ENCODE measurements at places on chromosomes 1 and 21.

DNA sequence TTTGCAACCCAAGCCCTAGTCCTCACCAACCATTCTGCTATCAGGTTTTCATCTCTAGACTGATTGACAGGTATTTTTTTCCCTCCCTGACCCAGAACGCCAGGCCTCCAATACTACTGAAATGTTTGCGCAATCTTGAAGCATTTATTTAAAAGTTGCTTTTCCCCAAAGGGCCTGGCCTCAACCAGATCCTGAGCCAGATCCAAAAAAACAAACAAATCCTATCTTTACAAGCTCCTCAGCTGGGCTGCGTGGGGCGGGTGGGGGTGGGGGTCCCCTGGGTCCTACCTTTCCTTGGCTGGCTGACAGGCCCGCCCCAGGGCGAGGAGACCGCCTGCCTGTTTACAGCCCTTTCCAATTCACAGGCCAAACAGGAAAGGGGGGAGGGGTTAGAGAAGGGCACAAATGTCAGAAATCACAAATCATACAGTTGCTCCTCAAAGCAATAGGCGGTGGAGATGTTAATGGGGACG, 98.8 kb downstream of the FOXD2 start:
- H3K27me3 ChIP-seq: peaks cover 68% of the 10 kb centered on the region
- peaks cover 2% of the 10 kb centered on the region for H3K36me3 ChIP-seq
- H3K4me3 ChIP-seq: no peak overlapping the region
- no peak for DNase-seq
- H3K4me1 ChIP-seq: peaks cover 11% of the 10 kb centered on the region

- no peak overlapping the region for H3K27ac ChIP-seq
- no peak overlapping the region for H3K4me3 ChIP-seq
- DNase-seq: no peak
These were observed 454.0 kb downstream of the PLPP3 start for GRCh38 chr1:56125316-56125715.

- H3K4me1 ChIP-seq: no peaks in the 10 kb centered on the region
These were observed 206.1 kb downstream of the TM2D1 start for GRCh38 chr1:61518670-61519400.

- no peak for DNase-seq
- no peak overlapping the region for H3K4me3 ChIP-seq
- no peak overlapping the region for H3K27ac ChIP-seq
- H3K36me3 ChIP-seq: peaks cover 3% of the 10 kb centered on the region
- H3K4me1 ChIP-seq: no peaks in the 10 kb centered on the region
These were observed 172.2 kb downstream of the SDCCAG8 start for GRCh38 chr1:243428084-243428483.

GRCh38 chr1:42372796-42373195, 7.8 kb upstream of the RIMKLA start:
- no peaks in the 10 kb centered on the region for H3K4me1 ChIP-seq
- no peaks in the 10 kb centered on the region for H3K36me3 ChIP-seq
- peaks cover 67% of the 10 kb centered on the region for H3K27me3 ChIP-seq
- no peak overlapping the region for H3K27ac ChIP-seq
- DNase-seq: no peak

DNA sequence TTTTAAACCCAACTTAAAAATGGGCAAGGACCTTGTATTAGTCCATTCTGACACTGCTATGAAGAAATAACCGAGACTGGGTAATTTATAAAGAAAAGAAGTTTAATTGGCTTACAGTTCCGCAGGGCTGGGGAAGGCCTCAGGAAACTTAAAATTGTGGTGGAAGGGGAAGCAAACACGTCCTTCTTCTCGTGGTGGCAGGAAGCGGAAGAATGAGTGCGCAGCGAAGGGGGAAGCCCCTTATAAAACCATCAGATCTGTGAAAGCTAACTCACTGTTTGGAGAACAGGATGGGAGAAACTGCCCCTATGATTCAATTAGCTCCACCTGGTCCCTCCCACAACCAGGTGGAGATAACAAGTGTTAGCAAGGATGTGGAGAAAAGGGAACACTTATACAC, 237.7 kb downstream of the SEC16B start:
- no peaks in the 10 kb centered on the region for H3K36me3 ChIP-seq
- no peaks in the 10 kb centered on the region for H3K4me1 ChIP-seq
- no peaks in the 10 kb centered on the region for H3K27me3 ChIP-seq
- no peak overlapping the region for H3K27ac ChIP-seq
- DNase-seq: no peak
- H3K4me3 ChIP-seq: no peak overlapping the region

GRCh38 chr1:154819628-154820590, 50.2 kb downstream of the KCNN3 start:
- DNase-seq: no peak
- peaks cover 11% of the 10 kb centered on the region for H3K27me3 ChIP-seq
- no peak overlapping the region for H3K27ac ChIP-seq

DNA sequence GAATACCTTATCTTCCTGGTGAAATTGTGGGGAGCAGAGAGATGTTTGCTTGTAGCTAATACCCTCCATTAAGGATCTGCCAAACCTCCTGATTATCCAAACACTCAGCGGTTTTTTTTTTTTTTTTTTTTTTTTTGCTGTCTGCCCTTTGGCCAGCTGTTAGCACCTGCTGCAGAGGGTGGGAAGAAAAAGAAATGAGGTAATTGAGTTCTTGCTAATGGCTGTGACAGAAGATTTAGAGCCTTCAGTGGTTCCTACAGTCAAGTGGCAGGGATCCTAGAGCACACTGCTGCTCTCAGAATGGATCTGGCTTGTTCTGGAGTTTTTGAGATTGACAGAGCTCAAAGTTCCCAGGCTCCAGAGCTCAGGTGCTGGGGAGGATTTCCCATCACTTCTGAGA, 342.5 kb downstream of the DISC1 start:
- no peak for DNase-seq
- H3K4me3 ChIP-seq: no peak overlapping the region
- H3K27ac ChIP-seq: no peak overlapping the region
- peaks cover 1% of the 10 kb centered on the region for H3K36me3 ChIP-seq

GRCh38 chr21:37940691-37941090, 24.4 kb upstream of the KCNJ6 start:
- peaks cover 11% of the 10 kb centered on the region for H3K27me3 ChIP-seq
- no peak overlapping the region for H3K4me3 ChIP-seq
- no peaks in the 10 kb centered on the region for H3K4me1 ChIP-seq
- no peak for DNase-seq

DNA sequence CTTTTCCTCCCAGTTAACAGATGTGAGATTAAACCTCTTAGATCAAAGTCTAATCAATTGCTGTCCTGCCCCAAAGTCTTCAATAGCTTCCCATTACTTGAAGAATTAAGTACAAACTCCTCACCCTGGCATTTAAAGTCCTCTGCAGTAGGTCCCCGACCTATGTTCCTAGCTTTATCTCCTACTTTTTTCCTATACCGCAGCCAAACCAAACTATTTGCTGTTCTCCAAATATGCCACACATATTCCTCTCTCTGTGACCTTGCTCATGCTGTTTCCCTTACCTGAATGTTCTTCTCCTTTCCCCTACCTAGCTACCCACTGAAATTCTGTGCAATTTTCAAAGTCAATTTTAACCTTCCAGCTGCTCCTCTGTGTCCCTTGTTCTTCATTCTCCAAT, 14.0 kb upstream of the PPP2R5A start:
- no peaks in the 10 kb centered on the region for H3K4me1 ChIP-seq
- no peaks in the 10 kb centered on the region for H3K36me3 ChIP-seq
- H3K27me3 ChIP-seq: no peaks in the 10 kb centered on the region
- H3K4me3 ChIP-seq: no peak overlapping the region
- H3K27ac ChIP-seq: no peak overlapping the region

DNA sequence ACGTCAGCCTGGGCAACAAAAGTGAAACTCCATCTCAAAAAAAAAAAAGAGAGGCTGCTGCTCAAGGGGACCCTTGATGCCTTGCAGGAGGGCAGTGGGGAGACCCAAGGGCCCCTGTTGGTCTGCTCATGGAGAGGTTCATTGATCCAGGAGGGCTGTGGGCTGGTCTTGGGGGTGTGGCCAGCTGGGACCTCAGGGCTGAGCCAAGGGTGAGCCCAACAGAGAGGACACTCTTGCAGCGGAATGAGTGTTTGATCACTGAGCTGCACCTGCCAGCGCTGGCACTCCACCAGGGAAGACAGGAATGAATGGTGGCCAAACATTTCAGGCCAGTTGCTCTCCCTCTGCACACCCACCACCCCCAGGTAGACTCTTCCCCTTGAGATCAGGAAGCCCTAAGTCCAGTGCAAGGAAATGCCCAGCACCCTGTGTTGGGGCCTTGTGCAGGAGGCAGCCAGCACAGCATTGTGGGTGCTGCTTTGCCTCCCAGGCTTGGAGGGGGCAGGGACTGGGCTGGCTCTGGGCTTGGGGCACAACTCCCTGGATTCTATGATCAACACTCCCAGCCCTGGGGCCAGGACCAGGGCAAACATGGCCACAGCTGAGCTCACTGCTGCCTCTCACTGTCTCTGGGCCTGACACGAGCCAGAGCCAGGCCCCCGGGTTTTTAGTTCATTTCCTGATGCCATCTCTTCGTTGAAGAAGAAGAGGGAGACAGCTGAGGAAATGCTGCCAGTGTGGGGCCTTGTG, 50.7 kb downstream of the IRF2BP2 start:
- H3K27me3 ChIP-seq: no peaks in the 10 kb centered on the region
- no peak overlapping the region for H3K4me3 ChIP-seq
- no peaks in the 10 kb centered on the region for H3K36me3 ChIP-seq
- DNase-seq: no peak
- no peak overlapping the region for H3K27ac ChIP-seq

DNA sequence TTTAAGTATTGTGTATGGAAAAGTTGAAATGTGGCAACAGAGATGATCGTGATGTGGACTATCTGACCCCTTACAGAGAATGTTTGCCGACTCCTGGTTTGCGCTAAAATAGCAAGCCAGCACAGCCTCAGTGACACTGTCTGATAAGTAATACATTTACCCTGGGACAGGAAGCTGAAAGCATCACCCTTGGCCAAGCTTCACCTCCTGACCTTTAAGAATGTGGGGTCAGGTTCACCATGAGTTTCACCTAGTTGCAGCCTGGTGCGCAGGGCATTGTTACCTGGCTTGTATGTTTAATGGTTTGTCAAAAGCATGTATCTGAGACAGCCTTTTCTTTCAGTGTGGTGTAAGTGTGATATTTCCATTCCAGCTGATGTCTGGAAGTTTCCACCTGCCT, 29.2 kb downstream of the TRAF5 start:
- DNase-seq: no peak
- H3K4me3 ChIP-seq: no peak overlapping the region
- H3K27ac ChIP-seq: no peak overlapping the region
- peaks cover 50% of the 10 kb centered on the region for H3K4me1 ChIP-seq
- H3K36me3 ChIP-seq: peaks cover 39% of the 10 kb centered on the region

- peaks cover 4% of the 10 kb centered on the region for H3K36me3 ChIP-seq
- H3K4me1 ChIP-seq: no peaks in the 10 kb centered on the region
- no peak overlapping the region for H3K27ac ChIP-seq
- H3K4me3 ChIP-seq: no peak overlapping the region
- no peak for DNase-seq
These were observed 2.5 kb downstream of the PBX1 start for GRCh38 chr1:164561472-164561871.

DNA sequence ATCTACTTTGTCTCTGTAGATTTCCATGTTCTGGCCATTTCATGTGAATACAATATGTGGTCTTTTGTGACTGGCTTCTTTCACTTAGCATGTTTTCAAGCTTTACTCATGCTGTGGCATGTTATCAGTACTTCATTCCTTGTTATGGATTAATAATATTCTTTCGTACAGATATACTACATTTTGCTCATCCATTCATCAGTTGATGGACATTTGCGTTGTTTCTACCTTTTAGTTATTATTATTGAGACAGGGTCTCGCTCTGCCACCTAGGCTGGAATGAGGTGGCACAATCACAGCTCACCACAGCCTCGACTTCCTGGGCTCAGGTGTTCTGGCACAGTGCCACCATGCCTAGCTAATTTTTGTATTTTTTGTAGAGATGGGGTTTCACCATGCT, 21.4 kb downstream of the SFPQ start:
- H3K27ac ChIP-seq: no peak overlapping the region
- no peaks in the 10 kb centered on the region for H3K4me1 ChIP-seq
- no peak overlapping the region for H3K4me3 ChIP-seq
- H3K27me3 ChIP-seq: no peaks in the 10 kb centered on the region

- no peaks in the 10 kb centered on the region for H3K36me3 ChIP-seq
- H3K27ac ChIP-seq: peak overlapping the region; percentile 68
- H3K4me3 ChIP-seq: no peak overlapping the region
- peaks cover 34% of the 10 kb centered on the region for H3K27me3 ChIP-seq
These were observed 39.6 kb downstream of the SDC3 start for GRCh38 chr1:30868833-30869435.

GRCh38 chr1:17742583-17742982, 12.6 kb upstream of the ACTL8 start:
- no peaks in the 10 kb centered on the region for H3K4me1 ChIP-seq
- no peaks in the 10 kb centered on the region for H3K36me3 ChIP-seq
- no peak overlapping the region for H3K27ac ChIP-seq
